ENCODE measurements at places on chromosomes 6 and 20. TPM values are rescaled to one million over a fixed set of nuclear protein-coding genes. Genes with fewer than 3 reads are reported as not detected.

The PRICKLE4 gene
- 3.5 TPM for total RNA-seq

GRCh38 chr6:56079751-56080540 is 167.4 kb downstream of the COL21A1 start:
- no peak for DNase-seq

GRCh38 chr6:41692730-41693129 is 42.7 kb downstream of the TFEB start:
- DNase-seq = no peak

DNA sequence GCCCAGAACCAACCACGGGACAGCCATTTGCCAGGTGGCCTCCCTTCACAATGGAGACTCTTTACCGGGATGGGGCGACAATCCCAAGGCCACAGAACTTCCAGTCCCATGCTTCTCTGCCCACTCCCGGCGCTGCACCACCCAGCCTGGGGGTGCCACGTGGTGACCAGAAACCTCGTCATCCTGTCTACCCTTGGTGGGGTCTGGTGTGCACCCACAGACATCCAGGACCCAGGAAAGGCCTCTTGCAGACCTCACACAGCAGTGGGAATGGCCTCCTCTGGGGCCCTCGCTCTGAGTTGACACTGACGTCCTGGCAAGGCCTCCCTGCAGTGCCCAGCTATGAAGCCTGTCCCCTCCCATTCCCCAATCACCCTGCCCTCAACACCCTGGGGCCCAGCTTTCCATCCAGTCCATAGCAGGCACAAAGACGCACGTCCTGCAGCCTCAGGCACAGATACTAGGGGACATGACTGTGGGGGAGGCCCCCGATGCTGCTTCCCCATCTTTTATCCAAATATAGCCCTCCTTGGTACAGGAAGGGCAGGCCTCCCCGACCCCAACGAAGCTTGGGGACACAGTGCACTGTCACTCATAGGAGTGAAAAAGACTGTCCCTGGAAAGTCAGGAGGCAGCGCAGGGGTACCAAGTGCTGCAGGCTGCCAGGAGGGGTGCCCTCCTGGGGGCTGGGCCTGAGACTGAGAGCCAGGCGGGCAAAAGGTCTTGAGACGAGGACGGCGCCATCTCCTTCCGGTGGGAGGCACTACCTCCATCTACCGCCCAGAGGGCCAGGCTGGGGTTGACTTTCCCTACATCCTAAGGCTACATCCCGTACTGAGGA is 7.2 kb downstream of the CST7 start:
- no peak for DNase-seq

DNA sequence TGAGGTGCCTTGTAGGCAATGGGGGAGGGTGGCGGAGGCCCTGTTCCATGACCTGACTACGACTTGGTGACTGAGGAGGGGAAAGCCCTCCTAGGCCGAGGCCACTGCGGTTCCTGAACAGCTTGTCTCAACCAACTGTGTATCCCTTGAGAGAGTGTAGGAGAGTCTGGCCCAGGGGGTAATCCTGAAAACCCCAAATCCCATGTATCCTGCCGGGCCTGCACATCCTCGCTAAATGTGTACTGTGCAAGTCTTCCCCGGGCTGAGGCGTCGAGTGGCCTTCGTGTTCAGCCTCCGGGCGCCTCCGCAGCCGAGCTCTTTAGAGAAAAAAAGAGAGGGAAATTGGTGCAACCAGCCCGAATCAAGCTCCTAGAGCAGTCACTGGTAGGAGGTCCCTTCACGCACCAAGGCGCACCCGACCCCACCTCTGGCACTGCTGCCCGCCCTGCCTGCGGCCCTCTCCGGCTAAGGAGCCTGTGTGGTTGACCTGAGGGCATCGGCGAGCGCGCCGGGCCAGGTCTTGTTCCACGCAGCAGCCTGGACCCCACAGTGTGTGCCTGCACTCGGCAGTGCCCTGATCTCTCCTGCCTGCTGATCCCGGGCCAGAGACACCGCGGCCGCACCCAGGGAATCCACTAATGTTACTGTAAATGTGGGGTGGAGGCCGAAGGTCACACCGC is 7.3 kb downstream of the SIM1 start:
- DNase-seq = no peak

The PTCRA gene
- not detected for total RNA-seq

GRCh38 chr6:70094156-70094555 is 208.7 kb downstream of the COL9A1 start:
- no peak for DNase-seq

GRCh38 chr20:49549801-49550551 is 18.0 kb downstream of the PTGIS start:
- no peak for DNase-seq

The SOBP gene
- total RNA-seq = 0.42 TPM

- peak; percentile 99 for DNase-seq
These were observed 1.5 kb upstream of the TNNC2 start for GRCh38 chr20:45828589-45828988.

DNA sequence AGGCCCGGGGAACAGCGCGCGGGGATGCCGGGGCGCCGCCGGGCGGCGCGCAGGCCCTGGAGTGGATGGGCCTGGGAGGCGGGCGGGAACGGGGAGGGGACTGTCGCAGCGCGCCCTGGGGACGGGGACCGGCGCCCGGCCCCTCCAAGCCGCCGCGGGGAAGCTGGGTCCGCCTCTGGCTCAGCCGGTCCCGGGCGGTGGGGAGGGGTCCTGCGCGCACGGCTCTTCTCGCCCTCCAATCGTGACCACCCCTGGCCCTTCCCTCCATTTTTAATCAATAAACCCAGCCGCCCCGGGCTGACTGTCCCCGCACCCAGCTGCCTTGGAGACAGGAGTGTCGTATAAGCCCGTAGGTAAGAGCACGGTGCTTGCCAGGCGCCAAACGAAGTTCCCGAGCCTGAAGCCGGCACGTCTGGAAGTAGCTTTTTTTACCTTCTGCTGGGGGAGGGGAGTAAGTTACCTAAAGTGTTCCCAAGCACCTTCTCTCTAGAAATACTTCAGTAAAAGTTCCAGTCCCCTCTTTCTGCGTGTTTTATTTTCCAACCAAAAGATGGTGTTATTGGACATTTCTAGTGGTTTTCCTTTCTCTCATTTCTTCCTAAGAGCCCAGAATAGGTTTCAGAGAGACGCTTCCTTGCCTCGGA is 780 bp upstream of the TAF4 start:
- peak; percentile 52 for DNase-seq

GRCh38 chr20:50332491-50332980 is 141.9 kb downstream of the CEBPB start:
- DNase-seq = no peak

GRCh38 chr20:23063581-23063980 is 14.1 kb upstream of the THBD start:
- peak; percentile 28 for DNase-seq

Measured in myocyte (in vitro differentiated cells).